ENCODE measurements at places on chromosomes 16 and 17.

- no peak for DNase-seq
Observed at GRCh38 chr17:28166478-28166877, 124.0 kb downstream of the NLK start.

GRCh38 chr16:50302472-50303005, 36.2 kb downstream of the ADCY7 start:
- no peak for DNase-seq

DNA sequence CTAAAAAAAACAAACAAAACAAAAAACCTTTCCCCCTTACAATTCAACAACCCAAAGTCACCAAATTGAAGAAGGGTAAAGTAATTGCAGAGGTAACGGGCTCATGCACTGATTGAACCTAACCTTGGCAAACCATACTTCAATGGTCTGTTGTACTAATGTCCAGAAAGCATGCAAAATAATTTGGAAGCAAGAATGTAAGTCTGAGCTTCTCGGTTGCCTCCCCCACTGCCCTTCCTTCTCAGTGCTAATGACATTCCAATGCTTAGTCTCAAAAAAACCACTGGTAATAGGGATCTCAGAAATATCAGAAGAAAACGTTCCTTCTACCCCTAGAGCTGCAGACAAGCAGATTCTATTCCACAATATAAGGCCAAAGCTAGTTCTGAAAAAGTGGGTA, 15.8 kb downstream of the KRABD2 start:
- no peak for DNase-seq

- DNase-seq, result no peak
Observed at GRCh38 chr17:59067756-59068155, 38.9 kb downstream of the TRIM37 start.

All from activated CD4-positive, alpha-beta memory T cell treated with anti-CD3 and anti-CD28 coated beads, Interleukin-2, amount 10 ng/mL, durations not matched to agents 7 days and 5 days (primary cell).